ENCODE measurements at places on chromosomes 5 and 9.

DNA sequence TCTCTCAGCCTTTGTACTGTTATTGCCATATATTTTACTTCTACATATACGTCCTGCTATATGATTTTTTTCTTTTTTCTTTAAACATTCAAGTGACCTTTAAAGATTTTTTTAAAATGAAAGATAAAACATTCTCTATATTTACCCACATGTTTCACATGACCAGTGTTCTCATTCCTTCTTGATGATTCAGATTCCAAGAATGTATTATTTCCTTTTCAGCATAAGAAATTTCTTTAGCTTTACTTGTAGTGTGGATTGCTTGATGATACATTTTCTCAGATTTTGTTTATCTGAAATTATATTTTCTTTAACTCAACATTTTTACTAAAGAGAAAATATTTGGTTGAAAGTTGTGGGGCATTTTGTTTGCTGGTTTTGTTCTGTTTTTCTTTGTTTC, 792.1 kb downstream of the BRINP1 start:
- no peak for DNase-seq

DNA sequence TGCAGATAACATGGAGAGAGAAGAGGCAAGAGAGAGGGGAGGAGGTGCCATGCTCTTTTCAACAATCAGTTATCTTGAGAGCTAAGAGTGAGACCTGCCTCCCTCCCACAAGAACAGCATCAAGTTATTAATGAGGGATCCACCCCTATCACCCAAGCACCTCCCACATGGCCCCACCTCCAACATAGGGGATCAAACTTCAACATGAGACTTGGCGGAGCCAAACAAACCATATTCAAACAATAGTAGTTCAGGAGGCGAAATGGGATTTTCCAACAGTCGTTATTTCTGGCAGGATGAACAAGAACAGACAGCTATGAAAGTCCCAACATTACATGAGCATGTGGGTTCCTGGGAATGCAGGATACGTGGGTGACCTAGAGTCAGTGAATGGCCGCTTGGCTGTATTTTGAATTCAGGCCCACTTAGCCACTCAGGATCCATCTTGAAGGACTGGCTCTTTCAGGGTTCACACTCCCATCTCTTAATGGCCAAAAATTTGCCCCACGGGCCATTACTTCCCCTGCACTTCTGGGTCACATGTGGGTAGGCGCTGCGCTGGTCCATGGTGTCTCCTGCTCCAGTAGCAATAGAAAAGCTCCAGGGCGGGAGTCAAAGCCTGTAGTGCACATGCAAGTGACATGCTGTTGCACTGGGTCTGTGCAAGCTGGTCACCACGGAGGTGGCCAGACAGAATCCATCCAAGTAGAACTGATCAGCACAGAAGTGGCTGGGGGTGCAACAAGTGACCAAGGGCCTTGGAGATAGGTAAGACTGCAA, 7.1 kb upstream of the FAF2 start:
- no peak for DNase-seq

DNA sequence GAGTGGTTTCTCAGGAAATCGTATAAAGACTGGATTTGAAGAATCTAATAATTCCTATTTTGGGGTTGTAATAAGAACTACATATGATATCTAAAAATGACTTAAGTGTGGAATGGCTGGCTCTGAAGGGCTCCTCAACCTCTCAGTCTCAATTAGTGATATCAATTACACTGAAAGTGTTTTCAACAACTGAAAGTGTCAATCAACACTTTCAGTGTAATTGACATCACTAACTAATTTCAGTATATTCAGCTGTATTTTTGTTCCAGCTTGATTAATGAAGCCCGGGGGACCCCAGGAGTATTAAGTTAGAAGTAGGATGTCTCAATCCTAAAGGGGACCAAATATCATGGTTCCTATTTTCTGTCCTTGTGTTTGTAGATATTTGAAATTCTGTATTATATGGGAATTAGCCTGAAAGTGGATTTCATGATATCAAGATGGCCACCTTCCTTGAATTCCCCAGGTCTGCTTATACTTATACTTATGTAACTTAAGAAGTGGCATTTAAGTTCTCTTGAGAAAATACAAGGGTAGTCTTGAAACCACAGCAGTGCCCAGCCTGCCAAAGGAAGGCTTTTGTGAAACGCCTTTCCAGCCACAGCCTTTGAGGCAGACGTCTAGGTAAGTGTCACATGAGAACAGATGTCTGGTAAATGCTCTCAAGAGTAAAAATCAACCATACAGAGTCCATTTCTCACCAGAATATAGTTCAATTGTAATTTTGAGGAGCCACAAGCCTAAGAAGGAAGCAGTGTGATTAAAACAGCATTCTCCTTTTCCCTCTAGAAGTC, 4.6 kb downstream of the BASP1 start:
- no peak for DNase-seq

DNA sequence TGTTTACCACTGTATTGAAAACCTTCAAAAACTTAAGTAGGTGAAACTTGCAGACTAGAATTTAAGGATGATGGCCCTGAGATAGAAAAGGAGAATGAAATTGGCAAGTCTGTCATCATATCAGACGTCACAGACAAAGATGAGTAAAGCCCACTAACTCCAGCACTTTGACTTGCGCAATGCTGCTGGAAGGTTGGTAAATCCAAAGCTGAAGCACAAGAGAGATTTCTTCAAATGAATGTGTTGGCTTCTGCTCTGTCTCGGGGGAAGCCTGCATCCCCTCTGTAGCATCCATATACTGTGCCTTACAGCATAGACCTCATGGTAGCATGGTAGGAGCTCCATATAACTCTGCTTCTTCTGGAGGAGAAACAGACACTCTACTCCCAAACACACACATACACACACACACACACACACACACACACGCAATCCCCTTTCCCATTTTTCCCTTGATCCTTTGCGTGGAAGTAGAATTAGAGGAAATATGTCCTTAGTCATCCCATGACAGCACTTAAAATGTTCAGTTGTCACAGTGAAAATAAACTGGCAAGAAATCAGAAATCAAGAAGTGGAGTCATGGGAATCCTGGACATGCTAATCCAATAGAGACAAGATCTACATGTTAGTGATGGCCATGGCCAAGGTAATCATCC, 241.5 kb downstream of the NR3C1 start:
- DNase-seq = no peak

DNA sequence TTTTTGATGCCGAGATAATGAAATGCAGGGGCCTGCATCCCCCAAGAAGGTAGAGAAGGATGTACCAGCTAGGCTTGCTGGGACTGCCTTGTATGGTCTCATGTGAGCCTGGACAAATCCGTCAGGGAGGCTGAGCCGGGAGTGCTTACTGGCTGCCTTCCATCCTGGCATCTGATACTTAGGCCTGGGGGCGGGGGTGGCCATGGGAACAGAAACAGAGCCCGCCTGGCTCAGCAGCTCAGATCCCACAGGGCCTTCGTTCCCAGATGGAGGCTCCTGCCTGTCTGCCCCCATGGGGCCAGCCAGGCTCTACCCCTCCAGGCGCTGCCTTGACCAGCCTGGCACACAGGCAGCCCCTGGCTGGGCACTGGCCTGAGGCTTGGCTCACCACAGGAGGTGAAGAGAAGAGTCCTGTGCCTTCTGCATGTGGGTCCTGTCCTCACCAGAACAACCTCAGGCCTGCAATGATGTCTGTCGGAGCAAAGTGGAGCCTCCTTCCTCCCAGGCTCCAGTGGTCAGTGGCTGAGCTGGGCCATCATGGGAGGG, 10.5 kb upstream of the SPATA31E1 start:
- no peak for DNase-seq
